ENCODE measurements at places on chromosomes 12 and 14.
A peak's percentile ranks its signal among the peaks of the same experiment; 100 is the strongest.

- DNase-seq, result no peak
Observed at GRCh38 chr12:60100852-60101251, 505.0 kb downstream of the SLC16A7 start.

GRCh38 chr14:70567791-70568190 lies 32.7 kb downstream of the MED6 start:
- DNase-seq, result no peak

GRCh38 chr12:81094718-81095360 lies 17.0 kb downstream of the ACSS3 start:
- DNase-seq, result no peak

- DNase-seq, result no peak
Observed at GRCh38 chr12:51601241-51601640, 10.2 kb downstream of the SCN8A start.

DNA sequence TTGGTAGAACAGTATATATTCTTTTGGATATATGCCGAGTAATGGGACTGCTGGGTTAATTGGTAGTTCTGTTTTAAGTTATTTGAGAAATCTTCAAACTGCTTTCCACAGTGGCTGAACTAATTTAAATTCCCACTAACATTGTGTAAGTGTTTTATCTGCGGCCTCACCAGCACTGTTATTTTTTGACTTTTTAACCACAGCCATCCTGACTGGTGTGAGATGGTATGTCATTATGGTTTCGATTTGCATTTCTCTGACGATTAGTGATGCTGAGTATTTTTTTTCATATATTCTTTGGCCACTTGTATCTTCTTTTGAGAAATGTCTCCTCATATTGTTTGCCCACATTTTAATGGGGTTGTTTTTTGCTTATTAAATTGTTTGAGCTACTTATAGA lies 357.4 kb downstream of the C12orf50 start:
- DNase-seq, result no peak

GRCh38 chr12:117485984-117486839 lies 124.8 kb upstream of the NOS1 start:
- no peak for DNase-seq

DNA sequence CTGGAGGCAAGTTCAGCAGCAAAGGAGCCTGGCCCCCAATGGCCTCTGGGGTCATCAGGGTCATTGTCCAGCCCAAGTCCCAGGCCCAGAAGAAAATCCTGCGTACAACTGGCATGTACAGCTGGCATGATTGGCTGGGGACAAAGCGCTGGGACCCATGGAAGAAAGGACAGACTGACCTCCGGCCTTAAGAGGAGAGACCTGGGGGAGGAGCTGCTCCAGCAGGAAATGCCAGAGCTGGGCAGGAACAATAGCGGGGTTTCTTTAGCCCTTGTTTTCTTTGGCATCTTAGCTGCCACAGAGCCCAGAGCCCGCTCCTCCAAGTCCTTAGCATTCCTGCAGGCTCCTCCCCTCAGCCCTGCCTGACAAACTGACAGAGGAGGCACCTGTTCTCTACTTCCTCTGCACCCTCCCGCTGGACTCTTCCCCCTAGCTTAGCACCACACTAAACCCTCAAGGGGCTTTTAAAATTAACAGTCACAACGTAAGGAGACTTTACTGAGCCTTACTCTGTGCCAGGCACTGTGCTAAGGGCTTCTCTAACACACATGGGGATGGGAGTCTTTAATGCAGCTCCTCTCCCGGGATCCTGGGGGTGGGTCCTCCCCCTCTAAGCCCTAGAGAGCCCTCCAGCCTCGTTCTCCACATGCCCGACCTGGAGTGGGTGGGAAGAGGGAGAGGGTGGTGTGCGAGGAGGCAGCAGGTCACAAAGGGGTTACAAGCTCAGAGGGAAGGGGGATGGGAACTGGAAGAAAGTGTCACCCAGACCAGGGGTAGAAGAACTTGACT lies 1.8 kb upstream of the AQP5 start:
- no peak for DNase-seq

DNA sequence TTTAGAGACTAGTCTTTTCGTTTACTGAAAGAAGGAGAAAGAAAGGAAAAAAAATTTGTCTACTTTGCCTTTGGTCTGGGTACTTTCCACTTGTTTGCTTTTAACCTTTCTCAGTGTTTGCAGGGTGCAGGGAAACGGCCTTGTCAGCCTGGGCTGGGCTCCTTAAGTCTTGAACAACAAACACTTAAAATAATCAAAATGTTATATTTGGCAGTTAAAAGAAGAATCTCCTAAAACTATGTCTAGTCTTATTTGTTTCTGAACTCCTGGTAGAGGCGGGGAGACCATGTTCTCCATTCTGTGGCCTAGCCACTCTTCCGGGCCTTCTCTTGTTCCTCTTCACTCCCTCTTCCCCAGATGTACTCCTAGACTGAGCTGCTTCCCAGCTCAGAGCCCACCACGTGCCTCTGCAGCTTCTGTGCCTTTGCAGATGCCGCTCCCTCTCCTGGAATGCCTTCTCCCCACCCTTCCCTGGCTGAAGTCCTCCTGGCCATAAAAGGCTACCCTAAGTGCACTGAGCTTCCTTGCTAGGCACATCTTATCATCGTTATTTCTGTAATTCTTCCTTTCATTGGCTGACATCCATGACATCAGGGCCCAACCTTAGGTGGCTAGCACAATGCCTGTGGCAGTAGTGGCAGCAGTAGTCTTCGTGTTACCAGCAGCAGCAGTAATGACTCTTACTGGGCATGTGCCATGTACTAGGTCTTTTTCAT lies 432.9 kb downstream of the ZFP36L1 start:
- no peak for DNase-seq

DNA sequence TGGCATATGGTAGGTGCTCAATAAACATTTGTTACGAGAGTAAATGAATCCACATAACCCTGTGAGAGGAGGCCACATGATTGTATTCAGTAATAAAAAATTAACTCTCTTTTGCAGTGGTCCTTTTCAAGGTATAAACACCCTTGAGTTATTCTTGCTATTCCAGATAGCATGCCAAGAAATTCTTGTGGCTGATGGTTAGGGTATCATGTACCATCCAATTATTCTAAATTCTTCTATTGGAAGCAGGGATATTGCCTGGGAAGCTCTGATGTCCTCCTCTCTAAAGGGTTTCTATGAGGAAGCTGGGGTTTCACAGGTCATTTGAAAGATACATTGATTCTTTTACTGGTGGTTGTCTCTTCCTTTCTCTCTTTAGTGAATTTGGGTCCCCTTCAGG lies 10.1 kb downstream of the AKAP6 start:
- no peak for DNase-seq

DNA sequence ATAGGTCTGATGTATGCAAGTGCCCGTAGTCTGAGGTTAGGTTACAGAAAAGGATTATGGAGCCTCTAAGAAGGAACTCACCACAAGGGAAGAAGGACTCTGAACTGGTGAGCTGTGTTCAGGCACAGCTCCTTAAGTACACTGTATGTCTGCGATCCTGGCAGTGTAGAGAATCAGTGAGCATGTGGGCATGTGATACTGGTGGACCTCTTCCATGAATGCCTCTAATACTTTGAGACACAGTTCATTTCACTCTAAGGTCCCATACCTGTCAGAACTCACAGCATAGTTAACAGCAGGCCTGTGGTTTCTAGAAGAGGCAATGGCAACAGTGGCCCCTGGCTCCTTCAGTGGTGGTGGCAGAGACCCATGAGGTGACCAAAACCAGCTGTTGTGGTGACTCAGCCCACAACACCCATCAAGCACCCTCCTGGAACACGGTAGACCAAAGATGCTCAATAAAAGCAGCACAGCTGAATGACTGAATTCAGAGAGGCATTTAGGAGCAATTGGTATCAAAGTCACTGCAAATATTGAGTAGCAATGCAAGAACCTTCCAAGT lies 6.9 kb upstream of the OR6J1 start:
- no peak for DNase-seq

GRCh38 chr14:94689218-94689984 lies 77.2 kb downstream of the SERPINA3 start:
- DNase-seq, result peak; percentile 62

DNA sequence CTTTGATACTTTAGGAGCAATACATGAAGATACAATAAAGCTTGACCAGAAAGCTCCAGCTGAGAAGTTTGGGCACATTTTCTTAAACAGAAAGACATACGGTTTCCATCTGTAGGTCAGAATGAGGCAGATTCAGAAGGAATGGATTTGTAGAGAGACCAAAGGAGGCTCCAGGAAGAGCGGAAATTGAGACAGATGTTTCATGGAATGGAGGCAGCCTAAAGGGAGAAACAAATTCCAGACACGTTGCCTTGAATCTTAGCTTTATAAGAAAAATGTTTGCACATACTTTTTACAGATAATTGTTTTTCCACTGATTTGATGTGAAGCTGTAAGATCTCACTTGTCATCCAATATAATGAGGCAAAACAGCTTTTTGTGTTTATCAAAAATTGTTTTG lies 24.8 kb downstream of the EPYC start:
- DNase-seq, result no peak

DNA sequence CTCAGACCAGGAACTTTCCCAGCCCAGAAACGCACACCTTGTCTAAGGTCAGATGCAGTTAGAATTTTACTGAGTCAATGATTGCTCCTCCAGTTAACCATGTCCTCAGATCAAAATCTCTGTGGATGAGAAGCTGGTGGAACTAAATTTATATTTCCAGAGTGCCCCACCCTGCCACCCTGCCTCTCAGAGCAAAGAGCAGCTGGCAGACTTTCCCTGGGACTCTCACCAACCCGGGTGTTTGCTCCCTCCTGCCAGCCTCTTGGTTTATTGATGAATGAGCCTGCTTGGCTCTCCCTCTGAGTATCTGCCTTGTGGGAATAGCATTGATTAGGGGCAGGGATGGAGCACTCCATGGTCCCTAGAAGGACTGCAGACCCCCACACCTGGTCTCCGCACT lies 5.9 kb upstream of the KRT1 start:
- DNase-seq, result no peak

DNA sequence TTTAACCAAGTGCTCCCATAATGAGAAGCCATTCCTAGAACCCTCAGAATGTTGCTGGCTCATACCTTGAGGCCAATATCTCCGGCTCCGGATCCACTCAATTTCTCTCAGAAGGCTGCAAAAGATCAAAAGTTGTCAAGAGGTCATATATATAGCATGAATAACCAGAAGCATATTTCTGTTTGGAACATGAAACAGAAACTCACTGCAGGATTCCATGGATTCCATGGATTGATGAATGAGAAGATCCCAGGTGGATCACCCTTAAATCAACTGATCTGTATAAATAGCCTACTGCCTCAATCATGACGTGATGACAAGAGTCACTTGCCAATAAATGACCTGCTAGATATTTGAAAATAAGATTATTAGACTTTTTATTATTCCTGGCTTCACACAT lies 3.3 kb upstream of the NT5DC3 start:
- no peak for DNase-seq

GRCh38 chr12:116284396-116284795 lies 6.9 kb upstream of the MED13L start:
- DNase-seq, result no peak

- DNase-seq, result no peak
Observed at GRCh38 chr12:69671597-69671996, 27.5 kb downstream of the BEST3 start.

GRCh38 chr12:26250801-26251200 lies 55.4 kb downstream of the SSPN start:
- no peak for DNase-seq

GRCh38 chr12:80441921-80442320 lies 2.1 kb upstream of the PTPRQ start:
- DNase-seq, result no peak

DNA sequence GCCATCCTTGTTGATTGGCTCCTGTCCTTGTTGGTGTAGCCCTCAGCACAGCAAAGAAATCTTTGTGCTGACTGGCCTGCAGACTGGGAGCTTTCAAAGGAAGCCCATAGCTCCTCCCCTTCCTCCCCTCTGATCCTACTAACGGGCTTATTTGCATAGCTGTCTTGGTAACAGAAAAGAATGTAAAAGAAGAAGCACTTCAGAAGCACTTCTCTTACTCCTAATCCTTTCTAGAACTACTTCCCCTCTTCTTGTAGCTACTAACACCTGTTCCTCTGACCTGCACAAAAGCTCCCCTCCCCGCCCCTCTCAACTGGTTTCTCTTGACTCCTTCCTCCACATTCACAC lies 14.3 kb upstream of the RIC8B start:
- DNase-seq, result no peak

DNA sequence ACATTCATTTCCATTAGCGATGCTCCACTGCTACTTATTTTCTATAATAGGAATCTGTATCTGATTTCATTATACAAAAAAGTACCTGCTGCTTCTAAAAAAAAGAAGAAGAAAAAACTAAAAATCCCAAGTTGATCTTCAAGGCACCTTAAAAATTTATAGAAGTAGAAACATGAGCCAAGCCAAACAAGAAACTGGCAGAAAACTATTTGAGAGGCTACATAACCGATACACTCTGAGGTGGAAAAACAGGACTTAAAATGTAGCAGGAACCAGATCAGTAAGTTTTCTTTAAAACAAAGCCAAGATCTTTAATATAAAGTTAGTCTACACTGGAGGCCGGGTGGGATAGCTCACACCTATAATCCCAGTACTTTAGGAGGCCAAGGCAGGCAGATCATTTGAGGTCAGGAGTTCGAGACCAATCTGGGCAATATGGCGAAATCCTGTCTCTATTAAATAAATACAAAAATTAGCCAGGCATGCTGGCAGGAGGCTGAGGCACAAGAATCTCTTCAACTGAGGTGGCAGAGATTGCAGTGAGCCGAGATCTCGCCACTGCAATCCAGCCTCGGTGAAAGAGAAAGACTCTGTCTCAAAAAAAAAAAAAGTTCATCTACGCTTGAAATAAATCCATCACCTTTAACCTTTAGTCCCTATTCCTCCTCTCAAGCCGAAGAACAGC lies 278.6 kb downstream of the MED13L start:
- no peak for DNase-seq

DNA sequence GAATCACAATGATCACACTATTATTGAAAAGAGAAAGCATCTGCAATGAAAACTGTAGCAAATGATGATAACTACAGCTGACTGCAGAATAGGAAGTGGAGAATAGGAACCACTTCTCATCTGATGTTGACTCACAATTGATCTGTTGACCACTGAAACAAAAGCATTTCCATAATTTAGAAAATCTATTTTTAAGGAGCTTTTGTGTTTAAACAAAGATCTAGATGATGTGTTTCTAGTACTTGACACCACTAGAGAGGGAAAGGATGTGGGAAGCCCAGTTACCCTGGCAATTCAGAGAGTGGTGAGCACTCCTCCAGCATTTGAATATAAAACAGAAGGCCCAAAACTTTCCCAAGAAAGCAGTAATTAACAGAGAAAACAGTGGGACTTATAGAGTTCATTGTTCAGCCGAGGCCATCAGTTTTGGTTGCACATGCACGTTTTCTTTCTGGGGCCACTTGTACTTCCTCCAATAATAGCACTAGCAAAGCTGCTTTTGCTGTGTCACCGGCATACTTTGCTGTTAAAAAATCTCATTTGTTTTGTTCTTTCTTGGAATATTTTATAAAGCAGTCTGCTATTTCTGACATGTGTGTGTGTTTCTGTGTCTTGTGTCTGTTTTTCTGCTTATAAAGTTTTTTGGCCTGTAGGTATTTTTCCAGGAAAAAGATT lies 76.1 kb upstream of the HECTD1 start:
- DNase-seq, result no peak

GRCh38 chr12:15984097-15984800 lies 73.1 kb downstream of the DERA start:
- DNase-seq, result no peak

- DNase-seq, result no peak
Observed at GRCh38 chr14:73778736-73779135, 64.6 kb upstream of the PNMA1 start.

Data from stimulated activated CD4-positive, alpha-beta T cell treated with anti-CD3 and anti-CD28 coated beads, Interleukin-2, amount 100 ng/mL, for 24 hours (primary cell).